ENCODE measurements at places on chromosomes 7 and 10. TPM values are rescaled to one million over a fixed set of nuclear protein-coding genes. Genes with fewer than 3 reads are reported as not detected.

PITX3 gene
- 0.69 TPM for total RNA-seq

PTPN20 gene
- 4.5 TPM for total RNA-seq

ASB15 gene
- total RNA-seq: not detected

NEUROG3 gene
- total RNA-seq: not detected

PDK4 gene
- total RNA-seq: 128 TPM

ETV1 gene
- 9.0 TPM for total RNA-seq

ICA1 gene
- not detected for total RNA-seq

DENND10 gene
- total RNA-seq: 66.5 TPM

CCZ1 gene
- 27.6 TPM for total RNA-seq

SAMD9L gene
- 6.5 TPM for total RNA-seq
